ENCODE measurements at places on chromosomes 3 and 15. TPM values are rescaled to one million over a fixed set of nuclear protein-coding genes. Genes with fewer than 3 reads are reported as not detected.

The BNC1 gene
- 0.49 TPM for total RNA-seq

GRCh38 chr3:154180836-154181691 is 59.9 kb downstream of the ARHGEF26 start:
- H3K27ac ChIP-seq = peak overlapping the region; percentile 49
- peaks cover 5% of the 10 kb centered on the region for H3K4me1 ChIP-seq
- H3K27me3 ChIP-seq = no peaks in the 10 kb centered on the region
- no peak overlapping the region for H3K4me3 ChIP-seq

The KLHL40 gene
- total RNA-seq = not detected

The CEMIP gene
- total RNA-seq = 1.2 TPM

The PRTG gene
- total RNA-seq = 26.1 TPM

The FBXL22 gene
- total RNA-seq = 44.1 TPM

DNA sequence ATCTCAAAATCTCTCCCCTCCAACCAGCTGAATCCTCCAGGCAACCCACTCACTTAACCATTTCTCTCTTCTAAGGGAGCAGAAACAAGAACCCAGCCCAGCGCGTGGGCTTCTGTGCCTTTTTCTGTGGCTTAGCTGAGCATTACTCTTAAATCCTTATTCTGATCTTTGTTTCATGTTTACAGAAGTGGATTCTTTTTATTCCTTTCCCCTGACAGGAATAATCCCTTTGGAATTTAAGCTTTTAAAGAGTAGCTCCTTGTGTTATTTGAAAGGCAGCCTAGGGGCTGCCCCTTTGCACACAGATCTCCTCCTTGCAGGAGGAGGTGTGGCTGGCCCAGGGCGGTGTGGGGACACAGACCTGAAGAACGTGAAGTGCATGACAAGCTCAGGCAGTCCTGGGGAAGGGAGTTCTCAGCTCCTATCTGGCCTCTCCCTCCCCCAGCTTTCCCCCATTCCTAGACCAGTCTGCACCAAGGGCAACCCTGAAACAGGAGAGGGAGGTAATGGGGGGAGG is 77.1 kb upstream of the UBE2E1 start:
- H3K4me1 ChIP-seq = no peaks in the 10 kb centered on the region
- no peaks in the 10 kb centered on the region for H3K36me3 ChIP-seq
- DNase-seq = no peak

DNA sequence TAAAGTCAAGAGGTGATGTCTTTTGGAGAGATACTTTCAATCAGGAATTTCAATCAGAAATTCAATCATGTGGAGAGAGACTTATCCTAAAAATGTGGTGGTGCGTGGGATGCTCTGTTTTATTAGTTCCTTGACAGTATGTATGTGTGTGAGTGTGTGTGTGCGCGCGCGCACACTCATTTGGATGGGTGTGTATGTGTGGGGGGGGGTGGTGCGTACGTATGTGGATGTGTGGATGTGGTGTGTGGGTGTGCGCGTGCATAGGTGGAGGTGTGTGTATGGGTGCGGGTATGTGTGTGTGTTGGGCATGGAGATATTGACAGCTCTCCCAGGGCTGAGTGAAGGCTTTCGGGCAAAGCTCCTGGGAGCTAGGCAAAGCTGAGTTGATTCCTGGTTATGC is 2.4 kb downstream of the ADIPOQ start:
- H3K4me1 ChIP-seq = no peaks in the 10 kb centered on the region
- no peaks in the 10 kb centered on the region for H3K36me3 ChIP-seq
- no peak for DNase-seq
- H3K27ac ChIP-seq = no peak overlapping the region

DNA sequence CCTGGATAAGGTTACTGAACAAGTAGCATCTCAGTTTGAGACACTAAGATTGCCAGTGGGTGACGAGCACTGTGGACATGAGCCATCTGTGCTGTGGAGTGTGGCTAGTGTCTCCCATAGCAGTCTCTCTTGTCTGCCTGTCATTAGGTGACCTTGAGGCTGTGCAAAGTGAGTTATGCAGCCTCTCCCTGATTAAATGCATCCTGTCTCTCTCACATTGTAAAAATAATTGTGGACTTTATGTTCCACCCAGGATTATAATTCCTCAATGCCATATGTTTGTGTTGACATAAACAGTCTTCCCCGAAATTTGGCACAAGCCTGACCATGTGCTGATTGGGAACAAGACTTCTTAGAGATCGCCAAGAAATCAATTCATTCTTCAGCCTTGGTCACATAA is 168.9 kb downstream of the MYRIP start:
- no peaks in the 10 kb centered on the region for H3K27me3 ChIP-seq
- H3K36me3 ChIP-seq = no peaks in the 10 kb centered on the region
- no peak overlapping the region for H3K4me3 ChIP-seq
- no peaks in the 10 kb centered on the region for H3K4me1 ChIP-seq

- H3K27ac ChIP-seq = no peak overlapping the region
- no peak for DNase-seq
- H3K4me3 ChIP-seq = no peak overlapping the region
- H3K4me1 ChIP-seq = peaks cover 5% of the 10 kb centered on the region
Measured at GRCh38 chr3:171784387-171784786, 25.9 kb downstream of the PLD1 start.

The PLSCR4 gene
- total RNA-seq = 70.8 TPM
